ENCODE measurements at places on chromosomes 2 and 18. TPM values are rescaled to one million over a fixed set of nuclear protein-coding genes. Genes with fewer than 3 reads are reported as not detected.

DNA sequence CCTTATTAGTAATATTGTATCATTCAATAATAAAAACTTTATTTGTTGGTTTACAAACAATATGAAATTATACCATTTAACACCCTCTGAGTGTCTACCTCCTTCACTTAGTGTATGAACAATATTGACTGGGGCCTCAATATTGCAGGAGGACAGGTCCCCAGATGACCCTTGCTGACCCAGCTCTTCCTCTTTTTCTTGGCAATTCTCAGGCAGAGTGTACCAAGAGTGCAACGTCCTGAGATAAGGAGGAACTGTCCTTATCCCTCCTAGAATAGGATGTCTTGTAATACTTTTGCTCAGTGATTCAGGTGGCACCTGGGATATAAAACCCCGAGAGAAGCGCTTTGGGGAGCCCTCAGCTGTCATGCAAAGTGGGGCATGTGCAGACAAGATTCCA is 76.8 kb downstream of the PLA2R1 start:
- DNase-seq = no peak

DNA sequence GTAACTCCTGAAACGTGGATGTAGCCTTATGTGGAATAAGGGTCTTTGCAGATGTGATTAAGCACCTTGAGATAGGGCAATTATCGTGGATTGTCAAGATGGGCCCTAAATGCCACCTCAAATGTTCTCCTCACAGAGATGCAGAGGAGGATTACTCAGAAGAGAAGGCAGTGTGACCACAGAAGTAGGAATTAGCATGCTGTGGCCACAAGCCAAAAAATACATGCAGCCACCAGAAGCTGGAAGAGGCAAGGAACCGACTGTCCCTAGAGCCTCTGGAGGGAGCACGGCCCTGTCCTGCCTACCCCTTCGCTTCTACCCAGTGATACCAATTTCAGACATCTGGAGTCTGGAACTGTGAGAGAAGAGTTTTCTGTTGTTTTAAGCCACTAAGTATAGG is 47.3 kb upstream of the MGAT5 start:
- DNase-seq = no peak

DNA sequence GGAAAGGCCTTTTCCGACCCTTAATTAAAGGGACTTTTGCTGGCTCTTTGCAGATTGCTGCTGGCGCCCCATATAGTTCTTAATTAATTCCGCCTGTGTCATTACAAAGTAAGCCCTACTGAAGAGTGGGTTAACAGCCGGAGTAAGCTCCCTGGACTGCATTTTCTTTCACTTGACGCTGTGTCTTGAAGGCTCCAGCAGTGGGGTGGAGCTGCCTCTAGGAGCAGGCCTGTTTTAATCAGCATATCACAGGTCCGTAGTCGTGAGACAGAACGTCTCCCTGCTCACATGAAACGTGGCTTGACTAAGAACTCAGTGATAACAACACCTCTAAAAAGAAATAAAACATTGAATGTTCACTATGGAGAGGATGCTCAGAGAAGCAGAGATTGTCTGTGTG is 329.9 kb upstream of the RAB12 start:
- DNase-seq = no peak

DNA sequence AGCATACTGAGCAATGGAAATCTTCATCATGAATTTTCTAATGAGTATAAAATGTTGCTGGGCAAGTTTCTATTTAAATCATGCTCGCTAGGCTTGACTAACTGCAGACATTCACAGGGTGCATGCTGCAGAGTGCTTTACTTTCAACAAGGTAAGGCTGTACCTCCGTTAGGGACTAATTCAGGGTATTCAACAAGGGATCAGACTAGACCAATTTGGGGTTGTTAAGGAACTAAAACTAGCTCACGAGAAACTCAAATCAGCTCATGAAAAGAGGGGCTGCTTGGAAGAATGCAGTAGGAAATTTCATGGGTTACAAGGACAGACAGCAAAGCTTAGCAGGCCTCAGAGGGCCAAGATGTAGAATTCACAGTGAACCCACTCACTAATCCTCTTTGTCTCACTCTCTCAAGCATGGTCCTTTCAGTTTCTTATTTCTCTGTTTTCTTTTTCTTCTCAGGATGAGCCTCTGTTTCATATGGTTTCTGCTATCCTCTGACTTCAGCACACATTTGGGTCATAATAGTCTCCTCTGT is 2.2 kb downstream of the MYO3B start:
- DNase-seq = no peak

GRCh38 chr2:206639636-206640035 is 2.7 kb upstream of the FAM237A start:
- no peak for DNase-seq

- DNase-seq = no peak
Measured at GRCh38 chr2:23554054-23554697, 169.2 kb downstream of the KLHL29 start.

Gene BCL11A
- total RNA-seq = 29.0 TPM

Gene SKOR2
- not detected for total RNA-seq

Gene MOGAT1
- 0.25 TPM for total RNA-seq

All from left colon (tissue), 2 donors.